ENCODE measurements at places on chromosomes 1 and 21.

DNA sequence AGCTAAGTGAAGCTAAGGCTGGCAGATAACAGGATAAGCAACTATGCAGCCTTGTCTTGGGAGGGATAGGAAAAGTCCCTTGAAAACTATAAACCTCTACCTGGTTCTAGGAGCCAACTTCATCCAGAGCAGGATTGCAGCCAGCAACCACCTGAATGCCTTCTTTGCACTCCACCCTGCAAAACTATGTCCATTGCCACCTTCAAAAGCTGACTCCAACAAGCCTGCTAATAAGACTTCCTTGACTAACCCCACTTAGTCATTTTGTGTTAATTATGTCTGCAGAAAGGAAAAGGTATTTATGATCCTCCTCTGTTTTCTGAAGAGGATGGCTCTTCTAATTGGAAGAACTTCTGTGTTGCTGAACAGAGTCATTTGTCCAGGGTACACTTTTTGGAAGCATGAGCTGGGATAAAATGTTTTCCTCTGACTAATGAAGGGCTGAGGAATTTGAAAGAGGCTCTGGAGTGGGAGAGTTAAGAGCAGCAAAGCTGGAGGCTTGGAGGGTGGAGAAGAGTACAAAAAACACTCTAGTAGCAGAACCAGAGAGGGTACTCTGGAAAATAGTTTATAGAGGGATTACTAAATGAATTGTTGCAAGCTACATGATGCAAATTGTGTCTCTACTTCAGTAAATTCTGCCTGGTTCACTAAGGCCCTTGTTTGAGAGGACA is 9.6 kb upstream of the RIMKLA start:
- DNase-seq: no peak

DNA sequence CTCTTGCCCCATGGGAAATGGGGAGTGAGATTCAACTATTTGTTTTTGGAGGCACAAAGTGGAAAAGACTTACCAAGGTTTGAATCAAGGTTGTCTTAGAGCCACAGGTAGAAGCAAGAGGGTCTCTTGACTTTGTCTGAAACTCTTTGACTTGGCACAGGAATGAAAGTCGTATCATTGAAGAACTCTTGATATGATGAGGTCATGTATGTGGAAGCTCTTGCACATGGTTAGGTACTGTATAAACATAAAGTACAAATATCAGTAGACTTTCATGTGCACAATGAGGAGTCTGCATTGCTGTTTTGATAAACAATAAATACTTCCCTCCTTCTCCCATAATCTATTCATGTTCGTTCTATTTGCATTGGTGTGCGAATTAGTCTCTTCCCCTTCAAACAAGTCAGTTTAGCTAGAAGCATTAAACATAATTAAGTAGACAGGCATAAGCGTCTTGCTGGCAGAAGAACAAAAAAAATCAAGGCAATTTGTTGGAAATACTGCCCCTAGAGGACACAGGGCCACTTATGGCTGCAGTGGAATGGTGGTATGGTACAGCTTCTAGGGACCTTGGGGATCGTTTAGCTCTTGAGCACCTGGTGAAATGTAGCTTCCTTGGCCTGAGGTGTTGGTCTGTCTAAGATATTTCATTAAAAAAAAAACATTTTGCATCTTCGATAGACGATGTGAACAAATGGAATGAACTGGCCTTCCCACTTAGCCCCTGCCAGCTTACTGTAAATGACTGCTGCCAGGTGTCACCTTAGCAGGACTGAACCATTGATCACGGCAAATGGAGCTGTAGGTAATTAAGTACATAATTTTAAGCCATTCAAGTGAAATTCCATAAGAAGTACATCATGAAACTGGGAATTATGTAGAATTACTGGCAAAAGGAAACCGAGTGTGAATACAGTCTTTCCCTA is 218.0 kb upstream of the GALNT2 start:
- DNase-seq: no peak

DNA sequence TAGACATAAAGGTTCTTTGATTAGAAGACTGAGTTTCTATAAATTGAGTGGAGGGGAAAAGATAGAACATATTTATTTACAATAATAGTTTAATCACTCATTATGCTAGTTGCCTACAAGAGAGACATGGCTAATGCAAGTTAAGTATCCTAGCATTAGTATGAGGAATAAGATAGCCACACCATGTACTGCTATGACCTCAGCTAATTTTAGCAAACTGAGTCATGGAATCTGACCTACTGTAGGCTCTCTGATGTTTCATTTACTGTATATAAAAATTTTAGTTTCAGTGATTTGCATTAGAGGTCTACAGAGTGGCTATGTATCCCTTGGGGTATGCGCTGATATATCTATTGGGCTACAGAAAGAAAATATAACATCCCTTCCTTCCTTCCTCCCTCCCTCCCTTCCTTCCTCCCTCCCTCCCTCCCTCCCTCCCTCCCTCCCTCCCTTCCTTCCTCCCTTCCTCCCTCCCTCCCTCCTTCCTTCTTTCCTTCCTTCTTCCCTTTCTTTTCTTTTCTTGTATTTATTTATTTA is 5.8 kb downstream of the AGL start:
- no peak for DNase-seq

DNA sequence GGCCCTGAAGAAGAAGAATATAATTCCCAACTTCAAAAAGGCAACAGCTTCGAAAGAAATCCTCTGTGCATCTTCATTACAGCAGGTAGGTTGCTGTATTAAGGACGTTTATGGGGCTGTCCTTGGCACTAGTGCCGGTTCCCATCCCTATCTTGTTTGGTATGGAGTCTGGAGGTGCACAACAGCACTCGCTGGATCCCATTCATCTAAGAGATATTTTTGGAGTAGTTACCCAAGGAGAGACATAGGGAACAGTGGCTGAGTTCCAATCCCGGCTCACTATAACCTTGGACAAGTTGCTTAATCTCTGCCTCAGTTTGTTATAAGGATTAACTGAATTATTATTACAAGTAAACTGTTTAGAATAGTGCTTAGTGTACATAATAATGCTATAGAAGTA is 106.4 kb downstream of the TRABD2B start:
- DNase-seq: no peak

- DNase-seq: no peak
Observed at GRCh38 chr1:88802950-88803349, 88.4 kb downstream of the GTF2B start.

GRCh38 chr1:25993197-25993951 is 4.5 kb downstream of the PAFAH2 start:
- no peak for DNase-seq

GRCh38 chr1:174828264-174828663 is 171.5 kb upstream of the CACYBP start:
- no peak for DNase-seq

GRCh38 chr1:50243939-50244338 is 135.2 kb downstream of the ELAVL4 start:
- no peak for DNase-seq

DNA sequence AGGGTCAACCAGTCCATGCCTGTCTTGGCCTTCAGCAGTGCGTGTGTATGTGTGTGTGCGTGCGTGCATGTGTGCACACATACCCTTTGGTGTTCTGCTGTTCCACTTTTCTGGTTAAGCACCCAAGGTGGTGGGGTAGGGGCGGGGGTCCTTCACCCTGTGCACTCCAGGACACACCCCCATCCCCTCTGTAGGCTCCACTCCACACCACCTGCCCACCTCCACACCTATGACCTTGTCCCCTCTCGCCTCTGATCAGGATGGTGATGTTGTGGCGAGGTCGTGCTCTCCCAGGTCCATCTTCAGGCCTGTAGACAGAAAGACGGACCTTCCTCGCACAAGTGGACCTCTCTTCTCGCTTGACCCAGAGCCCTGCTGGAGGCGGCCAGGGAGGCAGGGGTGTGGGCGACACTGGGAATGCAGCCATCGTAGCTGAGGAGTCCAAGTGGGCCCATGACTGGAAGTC is 44.6 kb downstream of the WDR4 start:
- DNase-seq: no peak

DNA sequence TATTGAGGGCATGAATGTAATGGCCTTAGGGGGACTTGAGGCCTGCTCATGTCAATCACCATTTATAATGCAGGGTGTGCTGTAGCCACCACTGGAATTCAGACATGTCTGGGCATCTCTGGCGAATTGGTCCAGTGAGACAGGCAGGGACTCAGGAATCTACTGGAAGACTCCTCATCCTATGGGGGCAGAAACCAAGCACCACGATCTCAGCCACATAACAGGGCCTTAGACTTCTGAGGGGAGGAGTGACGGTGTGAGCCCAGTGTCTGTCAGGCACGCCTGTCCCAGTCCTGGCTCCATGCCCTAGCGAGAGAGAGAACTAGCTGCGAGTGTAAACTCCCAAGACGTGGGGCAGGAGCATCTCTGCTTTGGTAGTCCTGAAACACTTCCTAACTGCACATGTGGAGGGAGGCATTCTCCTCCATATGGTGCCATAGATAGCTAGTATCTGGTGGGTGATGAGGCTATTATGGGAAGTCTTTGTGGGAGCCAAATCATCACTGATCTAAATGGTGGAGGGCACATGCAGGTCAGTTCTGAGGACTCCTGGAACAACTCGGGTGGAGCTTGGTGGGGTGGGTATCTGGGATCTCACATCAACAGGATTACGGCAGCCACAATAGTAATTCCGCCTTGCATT is 29.8 kb upstream of the KIAA0040 start:
- DNase-seq: no peak

GRCh38 chr1:47235806-47236205 is 3.8 kb upstream of the TAL1 start:
- no peak for DNase-seq

- no peak for DNase-seq
Observed at GRCh38 chr1:118564961-118565703, 380.1 kb upstream of the SPAG17 start.

GRCh38 chr1:15724949-15725880 is 10.8 kb upstream of the SLC25A34 start:
- DNase-seq: no peak

DNA sequence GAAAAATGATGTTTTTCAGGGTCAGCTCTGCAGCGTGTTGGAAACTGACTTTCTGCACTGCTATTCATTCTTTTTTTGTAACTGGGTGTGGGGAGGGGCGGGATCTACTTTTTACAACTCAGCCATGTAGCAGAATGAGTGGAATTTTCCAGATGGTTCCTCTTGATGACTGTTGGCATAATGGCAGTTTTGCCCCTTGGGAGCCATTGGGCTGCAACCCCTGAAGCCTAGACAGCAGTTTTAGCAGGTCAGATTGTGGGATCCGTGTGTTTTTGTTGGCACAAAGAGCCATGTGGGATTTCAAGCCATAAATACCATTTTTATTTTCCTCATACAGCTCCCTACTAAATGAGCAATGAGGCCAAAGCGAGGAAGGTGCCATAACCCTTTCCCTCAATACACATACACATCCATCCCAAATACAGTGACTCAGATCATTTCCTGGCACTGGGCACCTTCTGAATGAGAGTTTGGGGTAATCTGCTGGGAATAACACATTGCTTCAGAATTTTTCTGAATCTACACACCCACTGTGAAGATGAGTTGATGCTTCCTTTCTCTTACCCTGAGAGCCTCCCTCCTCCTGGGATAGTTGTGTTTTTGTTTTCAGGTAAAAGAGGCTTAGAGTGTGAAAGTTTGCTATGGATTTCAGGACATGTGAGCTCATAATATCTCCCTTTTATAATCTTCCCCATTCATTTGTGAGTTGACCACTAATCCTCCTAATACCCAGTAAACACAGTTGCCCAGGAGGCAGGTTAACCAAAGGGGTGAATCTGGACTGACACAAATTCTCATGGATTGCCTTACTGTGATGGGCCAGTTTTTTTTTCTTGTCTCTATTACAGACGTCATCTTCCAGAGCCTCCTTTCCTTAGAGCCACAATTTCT is 13.1 kb downstream of the S100A10 start:
- peak; percentile 56 for DNase-seq

DNA sequence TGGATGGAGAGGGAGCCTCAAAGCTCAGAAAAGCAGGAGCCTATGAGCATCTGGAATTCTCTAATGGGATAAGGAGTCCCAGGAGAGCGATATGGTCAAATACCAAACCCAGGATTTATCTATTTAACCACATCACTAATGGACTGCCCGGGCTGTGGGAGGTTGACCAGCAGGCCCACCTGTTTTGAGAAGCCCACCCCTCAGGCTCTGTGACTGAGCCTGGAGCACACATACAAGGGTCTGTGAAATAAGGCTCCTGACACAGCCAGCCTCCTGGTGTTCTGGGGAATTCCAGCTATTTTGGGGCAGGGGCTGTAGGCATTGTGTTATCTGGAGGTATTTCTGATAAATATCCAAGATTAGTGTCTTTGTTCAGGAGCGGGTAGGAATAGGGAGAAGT is 132.0 kb upstream of the C1orf21 start:
- no peak for DNase-seq

- no peak for DNase-seq
Observed at GRCh38 chr1:3113047-3113740, 44.2 kb downstream of the PRDM16 start.

- DNase-seq: no peak
Observed at GRCh38 chr21:38499296-38499695, 1.0 kb upstream of the ERG start.

- DNase-seq: peak; percentile 71
Observed at GRCh38 chr1:35560256-35561225, 2.9 kb downstream of the NCDN start.

DNA sequence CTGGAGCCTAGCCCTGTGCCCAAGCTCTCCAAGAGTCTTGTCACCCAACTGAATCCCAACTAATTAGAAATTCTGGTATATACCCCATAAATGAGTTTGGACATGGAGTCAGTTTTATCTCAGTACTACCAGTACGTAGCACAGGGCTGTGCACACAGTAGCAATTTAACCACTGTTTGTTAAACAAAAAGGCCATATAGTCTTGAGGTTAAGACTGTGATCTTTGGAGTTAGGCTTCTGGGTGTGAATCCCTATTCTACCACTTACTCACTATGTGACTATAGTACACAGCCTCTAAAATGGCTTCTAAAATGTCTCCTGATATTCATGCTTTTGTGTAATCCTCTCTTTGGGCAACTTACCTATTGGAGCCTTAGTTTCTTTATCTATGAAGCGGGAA is 48.2 kb downstream of the RAB3B start:
- no peak for DNase-seq

GRCh38 chr1:210464519-210465039 is 135.9 kb downstream of the HHAT start:
- DNase-seq: no peak

- no peak for DNase-seq
Observed at GRCh38 chr1:72649211-72649888, 367.0 kb upstream of the NEGR1 start.

GRCh38 chr1:154910851-154911250 is 25.7 kb downstream of the PMVK start:
- no peak for DNase-seq

DNA sequence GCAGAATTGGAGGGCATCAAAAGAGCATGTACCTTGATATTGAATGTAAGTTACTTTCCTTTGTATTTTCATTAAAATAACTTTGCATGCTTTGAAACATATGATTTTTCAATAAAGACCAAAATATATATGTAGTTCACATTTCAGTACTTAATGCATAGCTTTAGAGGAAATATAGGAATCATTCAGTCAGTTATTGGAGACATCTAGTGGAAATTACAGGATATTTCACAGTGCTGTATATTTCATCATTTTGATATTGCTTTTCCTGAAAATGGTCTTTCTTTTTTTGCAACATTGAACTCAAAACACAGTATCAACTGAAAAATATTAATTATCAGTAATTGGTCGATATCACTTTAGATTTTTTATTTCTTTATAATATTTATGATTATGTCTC is 375.8 kb downstream of the NCAM2 start:
- no peak for DNase-seq
